ENCODE measurements at places on chromosomes 3 and 15.

GRCh38 chr3:23830869-23831484 is 25.2 kb downstream of the UBE2E1 start:
- no peak for DNase-seq

DNA sequence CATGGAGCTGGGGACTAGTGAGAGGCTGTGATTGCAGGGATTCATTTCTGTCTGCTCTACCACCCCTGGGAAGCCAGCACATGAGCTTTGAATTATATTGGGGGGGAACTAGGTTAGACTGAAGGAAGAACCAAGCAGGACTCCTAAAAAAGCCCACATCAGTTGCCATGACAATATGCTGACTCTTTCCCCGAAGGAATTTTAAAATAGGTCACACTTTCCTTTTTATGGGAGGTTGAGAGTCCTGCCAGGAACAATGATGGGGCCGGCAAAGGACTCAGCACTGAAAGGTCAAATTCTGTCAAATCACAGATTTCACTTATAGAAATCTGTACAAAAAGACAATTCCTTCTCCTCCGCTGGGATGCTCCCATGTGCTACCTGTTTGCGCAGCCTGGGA is 130.8 kb downstream of the ZNF621 start:
- no peak for DNase-seq

DNA sequence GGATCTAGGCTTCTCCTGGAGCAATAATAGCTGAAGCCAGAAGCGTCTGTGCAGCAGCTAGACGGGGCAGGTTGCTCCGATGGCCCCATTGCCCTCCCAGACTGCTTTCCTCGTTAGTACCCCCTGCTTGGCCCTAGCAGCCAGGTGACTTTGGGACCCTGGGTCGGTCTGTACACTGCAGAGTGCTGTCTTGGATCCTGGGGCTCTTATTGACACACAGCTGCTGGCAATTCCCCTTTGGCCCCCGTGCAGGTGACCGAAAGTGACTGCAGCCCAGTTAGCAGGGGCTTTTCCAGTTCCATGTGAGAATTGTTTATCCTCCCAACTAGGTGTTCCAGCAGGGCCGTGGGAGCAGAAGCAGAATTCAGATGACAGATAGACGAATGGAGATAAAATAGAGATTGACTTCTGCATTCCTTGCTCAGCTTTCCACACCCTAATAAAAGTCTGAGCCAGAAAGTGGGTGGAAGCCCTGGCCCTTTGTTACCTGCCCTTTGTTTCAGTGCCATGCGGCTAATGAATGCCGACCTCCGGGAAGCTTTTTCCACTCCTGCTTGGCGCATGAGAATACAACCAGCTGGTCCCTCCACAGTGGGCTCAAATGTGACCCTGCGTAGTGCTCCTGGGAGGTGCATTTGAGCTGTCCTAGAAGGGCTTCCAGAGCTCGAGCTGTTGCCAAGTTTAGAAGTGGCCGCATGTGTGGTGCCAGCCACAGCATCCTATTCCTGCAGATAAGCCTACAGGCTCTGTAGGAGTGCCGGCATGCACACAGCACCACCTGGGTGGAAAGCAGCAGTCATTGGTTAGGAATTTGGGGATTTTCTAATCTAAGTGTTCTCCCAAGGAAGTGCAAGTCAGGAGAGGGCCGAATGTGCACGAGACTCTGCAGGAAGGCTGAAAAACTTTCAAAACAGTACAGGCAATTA is 94.4 kb downstream of the SLCO3A1 start:
- no peak for DNase-seq

- DNase-seq, result no peak
These were observed 335.1 kb upstream of the ICE2 start for GRCh38 chr15:60814062-60814461.

DNA sequence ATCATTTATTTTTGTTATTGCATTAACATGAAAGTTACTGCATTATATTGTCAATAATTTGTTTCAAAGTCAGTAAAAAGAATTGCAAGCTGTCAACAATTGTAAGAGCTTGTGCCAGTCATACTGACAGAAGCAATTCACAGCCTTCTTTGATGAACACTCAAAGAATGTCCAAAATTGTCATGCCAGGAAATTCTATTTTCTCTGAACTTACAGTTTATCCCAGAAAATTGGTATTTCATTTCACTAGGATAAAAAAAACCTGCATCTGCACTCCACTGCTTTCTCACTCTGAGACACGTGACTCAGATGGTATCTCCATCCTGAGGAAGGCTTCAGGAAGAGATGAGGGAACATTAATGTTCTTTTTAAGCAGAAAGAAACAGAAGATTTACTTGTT is 332.6 kb upstream of the CCDC54 start:
- DNase-seq, result no peak

DNA sequence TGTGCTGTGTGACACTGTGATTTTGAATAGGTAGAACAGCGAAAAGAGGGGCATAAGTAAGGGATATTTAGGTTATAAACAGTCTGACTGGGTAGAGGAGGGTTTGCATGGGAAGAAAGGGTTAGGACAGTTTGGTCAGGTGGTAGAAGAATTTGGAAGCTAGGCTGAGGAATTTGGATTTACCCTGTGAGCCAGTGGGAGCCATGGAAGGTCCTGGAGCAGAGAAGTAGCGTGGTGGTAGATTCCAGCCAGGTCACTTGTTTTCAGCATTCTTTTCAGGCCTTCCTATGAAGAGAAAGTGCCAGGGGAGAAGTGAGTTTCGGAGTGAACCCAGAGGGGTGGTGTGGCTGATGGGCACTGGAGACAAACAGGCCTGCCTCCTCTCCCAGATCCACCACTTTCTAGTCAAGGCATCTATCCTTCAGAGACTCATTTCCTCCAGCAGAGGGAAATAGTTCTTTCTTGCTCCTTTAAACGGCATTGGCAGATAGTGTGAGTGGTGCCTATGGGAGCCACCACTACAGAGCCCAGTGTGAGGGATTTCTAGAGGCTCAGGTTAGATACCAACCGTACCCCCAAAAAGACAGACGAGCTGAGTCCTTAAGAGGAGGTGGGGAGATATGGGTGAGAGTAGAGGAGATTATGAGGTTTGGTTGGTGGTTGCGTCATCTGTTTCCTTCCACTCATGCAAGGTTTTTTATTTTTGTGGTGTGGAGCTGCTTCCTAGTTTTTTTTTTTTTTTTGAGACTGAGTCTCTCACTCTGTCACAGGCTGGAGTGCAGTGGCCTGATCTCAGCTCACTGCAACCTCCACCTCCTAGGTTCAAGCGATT is 21.2 kb downstream of the PXK start:
- no peak for DNase-seq

DNA sequence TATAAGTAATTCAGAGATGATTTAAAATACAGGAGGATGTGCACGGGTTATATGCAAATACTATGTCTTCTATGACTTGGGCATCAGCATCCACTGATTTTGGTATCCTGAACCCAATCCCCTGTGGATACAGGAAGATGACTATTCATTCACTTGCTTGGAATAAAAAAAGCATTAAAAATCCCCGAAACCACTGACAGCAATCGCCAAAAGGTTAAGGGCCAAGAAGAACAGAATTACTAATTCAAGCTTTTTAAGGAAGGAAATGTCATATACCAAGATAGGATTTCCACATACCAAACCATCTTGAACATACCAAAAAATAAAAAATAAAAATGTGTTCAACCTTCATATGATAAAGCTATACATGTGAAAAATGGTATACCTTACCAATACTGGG is 93.7 kb downstream of the DLG1 start:
- DNase-seq, result no peak

DNA sequence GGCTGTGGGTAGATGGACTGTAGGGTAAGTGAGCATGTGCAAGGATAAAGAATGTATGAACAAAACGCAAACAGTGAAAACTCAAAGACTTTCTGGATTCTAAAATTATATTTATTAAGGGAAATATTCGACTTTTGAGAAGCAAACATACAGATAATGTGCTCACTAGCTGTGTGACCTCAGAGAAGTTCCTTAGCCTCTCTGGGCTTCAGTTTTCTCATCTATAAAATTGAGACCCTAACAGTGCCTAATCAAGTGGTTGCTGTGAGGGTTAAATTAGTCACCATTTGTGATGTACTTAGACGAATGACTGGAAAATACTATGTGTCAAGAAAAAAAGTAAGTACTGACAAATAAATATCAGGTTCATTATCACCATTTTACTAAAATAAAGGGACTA is 261.7 kb downstream of the MAGI1 start:
- DNase-seq, result no peak

DNA sequence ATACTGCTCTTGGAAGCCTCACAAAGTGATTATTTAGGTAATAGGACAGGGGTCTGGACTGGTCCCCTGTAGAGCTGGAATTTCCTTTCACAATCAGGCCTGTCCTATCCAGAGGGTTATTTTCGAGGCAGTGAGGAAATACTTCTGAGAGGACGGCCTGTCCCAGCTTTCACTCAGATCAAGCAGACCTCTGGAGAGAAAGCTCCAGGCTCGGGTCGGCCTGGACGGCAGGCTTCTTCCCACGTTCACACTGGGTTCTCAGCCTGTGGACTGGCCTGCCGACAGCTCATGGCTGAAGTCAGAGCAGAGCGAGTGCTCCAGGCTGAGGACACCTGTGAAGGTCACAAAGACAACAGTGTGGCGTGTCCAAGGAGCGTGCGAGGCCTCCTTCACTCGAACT is 405.3 kb downstream of the VPS13C start:
- DNase-seq, result no peak

DNA sequence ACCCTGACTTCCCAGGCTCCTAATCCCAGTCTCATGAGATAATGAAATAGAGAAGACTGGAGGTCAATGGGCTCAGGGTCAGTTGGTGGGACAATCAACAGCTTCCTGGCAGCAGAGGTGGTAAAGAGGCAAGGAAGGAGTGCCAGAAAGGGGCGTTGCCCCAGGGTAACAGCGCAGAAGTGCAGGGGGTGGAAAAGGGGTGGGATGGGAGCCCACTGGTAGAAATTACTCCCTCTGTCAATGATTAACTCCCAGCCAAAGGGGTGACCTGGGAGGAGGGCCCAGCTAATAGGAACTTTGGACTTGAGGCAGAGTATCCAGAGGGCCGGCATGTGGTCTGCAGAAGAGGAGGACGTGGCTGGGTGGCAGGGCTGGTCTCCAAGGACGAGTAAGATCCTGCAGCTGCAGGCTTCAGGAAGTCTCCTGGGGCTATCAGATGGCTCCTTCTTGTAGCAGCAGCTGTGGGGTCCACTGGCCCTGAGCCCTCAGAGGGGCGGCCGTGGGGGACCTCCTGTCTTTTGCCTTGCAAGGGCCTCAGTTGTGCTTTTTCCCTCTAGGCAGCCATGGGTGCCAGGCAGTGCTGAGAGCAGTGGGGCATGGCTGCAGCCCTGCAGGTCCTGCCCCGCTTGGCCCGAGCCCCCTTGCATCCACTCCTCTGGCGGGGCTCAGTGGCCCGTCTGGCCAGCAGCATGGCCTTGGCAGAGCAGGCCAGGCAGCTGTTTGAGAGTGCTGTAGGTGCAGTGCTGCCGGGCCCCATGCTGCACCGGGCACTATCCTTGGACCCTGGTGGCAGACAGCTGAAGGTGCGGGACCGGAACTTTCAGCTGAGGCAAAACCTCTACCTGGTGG is 2.3 kb downstream of the GLYCTK start:
- no peak for DNase-seq

GRCh38 chr15:82901114-82901805 is 51.3 kb downstream of the HOMER2 start:
- no peak for DNase-seq

- DNase-seq, result no peak
These were observed 73.6 kb downstream of the TM4SF4 start for GRCh38 chr3:149547954-149548668.

DNA sequence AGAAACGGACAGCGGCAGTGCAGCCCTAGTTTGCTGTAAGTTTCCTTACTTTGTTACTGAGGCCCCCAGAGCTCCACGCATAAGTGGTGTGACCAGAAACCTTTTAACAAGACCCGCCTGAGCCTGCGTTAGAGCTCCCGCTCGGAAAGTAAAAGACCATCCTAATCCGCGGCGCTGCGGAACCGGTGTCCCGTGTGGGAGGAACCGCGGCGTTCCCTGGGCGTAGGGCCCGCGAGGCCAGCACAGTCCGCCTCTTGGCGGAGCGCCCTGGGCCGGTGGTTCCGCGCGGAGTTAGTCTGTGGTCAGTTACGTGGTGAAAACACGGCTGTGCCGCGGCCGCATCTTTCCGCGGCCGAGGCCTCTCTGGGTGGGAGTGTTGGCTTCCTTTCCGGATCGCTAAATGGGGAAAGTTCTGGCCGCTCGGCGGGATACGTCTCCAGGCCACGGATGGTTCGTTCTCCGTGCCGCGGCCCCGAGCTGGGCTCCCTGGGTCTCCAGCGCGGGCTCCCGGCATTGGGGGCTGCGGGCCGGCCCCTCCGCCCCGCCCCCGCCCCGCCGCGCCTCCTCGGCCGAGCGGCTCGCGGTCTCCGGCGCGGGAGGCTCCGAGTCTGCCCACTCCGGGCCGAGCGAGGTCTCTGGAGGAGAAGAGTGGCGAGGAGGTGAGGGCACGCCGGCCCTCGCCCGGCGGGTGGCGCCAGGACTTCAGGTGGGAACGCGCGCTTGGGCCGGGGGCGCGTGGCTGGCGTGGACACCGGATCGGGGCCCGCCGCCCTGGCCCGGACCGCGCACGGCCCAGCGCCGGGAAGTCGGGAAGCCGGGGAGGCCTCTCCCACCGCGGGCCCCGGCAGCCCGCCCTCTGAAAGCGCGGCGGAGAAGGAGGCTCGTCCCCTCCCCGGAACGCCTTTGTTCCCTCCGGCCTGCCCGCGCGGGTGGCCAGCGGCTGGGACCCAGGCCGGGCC is 754 bp downstream of the B3GNT5 start:
- no peak for DNase-seq

- DNase-seq, result no peak
These were observed 144.1 kb upstream of the UBE3A start for GRCh38 chr15:25582886-25583285.

DNA sequence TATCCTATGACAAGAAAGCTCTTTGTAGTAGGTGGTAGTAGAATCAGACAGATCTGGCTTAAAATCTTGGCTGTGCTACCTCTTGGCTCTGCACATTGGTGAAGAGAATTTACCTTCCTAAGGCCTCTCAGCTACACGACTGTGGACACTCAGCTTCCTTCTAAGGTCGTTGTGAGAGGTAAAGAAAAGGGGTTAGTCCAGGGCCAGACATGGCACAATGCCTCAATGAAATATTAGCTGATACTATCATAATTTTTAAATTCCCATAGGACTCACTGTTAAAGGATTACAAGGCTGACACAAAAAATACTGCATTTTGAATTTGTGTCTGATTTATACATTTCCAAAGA is 80.4 kb downstream of the IGF1R start:
- no peak for DNase-seq

- DNase-seq, result no peak
These were observed 135.4 kb downstream of the KLF13 start for GRCh38 chr15:31461911-31462480.

- DNase-seq, result no peak
These were observed 98.6 kb upstream of the TRIM42 start for GRCh38 chr3:140579260-140579659.

DNA sequence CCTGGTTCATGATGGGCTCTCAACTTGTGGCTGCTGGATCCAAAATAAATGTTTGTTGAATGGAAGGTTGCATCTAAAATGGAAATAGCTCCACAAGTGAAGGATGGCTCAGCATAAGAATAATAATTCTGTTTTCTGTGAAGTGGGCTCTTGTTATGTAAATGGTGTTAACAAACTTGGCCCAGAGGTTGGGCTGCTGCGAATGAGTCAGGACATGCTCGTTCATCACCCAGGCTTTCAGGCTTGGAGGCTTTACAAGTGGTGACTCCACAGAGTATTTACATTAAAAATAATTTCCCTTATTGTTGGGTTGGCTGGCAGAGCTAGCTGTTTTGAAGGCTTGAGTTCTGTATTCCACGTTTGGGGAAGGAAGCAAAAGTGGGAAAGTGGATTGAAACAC is 60.5 kb downstream of the ITGB5 start:
- no peak for DNase-seq

All from activated CD8-positive, alpha-beta memory T cell treated with anti-CD3 and anti-CD28 coated beads for 4 hours (primary cell).